ENCODE measurements at places on chromosomes 2 and 18. TPM values are rescaled to one million over a fixed set of nuclear protein-coding genes. Genes with fewer than 3 reads are reported as not detected.

UPP2 gene
- total RNA-seq, result not detected

ASXL3 gene
- 0.05 TPM for total RNA-seq

CHST9 gene
- total RNA-seq, result 4.5 TPM

CD8A gene
- not detected for total RNA-seq

SERPINB13 gene
- not detected for total RNA-seq

PRSS56 gene
- not detected for total RNA-seq

MAP3K19 gene
- total RNA-seq, result not detected

CCDC85A gene
- 0.15 TPM for total RNA-seq

ACMSD gene
- total RNA-seq, result 3.3 TPM

TNFAIP6 gene
- 9.4 TPM for total RNA-seq

EFR3B gene
- 0.35 TPM for total RNA-seq

CFC1 gene
- total RNA-seq, result not detected

RUFY4 gene
- not detected for total RNA-seq

MOGAT1 gene
- total RNA-seq, result not detected

DNA sequence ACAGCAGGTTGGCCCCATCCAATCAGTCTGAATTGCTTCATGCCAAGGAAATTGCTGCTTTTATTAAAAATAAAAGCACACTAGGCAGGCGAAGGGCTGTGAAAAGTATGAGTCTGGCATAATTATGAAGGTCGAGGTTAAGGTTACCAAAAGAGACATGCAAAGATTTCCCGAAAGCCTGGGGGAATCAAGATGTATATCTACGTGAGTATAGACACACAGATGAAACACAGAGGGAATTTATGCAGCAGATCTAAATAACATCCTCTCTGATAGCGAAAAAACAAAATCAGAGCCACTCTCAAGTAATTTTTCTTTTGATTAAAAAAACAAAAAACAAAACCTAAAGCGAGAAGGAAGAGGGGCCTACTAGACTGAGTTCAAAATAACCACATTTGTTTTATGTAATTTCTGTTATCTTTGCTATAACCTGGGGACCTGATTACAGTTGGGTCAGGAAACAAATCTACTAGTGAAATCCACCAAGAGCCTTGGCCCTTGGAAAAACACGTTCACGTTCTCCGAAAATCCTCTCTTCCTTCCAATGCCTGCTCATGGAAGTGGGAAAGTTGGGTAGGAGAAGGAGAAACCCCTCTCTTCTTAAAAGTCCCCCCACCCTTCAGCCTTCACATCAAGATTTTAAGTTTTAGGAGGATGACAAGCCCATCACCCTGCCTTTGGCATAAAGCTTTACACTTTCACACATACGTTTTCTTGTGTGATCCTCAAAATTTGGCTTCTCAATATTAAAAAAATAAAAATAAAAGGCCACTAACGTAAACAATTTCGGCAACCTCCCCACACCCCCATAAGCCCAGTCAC, 1.4 kb downstream of the AAK1 start:
- DNase-seq, result no peak

DNA sequence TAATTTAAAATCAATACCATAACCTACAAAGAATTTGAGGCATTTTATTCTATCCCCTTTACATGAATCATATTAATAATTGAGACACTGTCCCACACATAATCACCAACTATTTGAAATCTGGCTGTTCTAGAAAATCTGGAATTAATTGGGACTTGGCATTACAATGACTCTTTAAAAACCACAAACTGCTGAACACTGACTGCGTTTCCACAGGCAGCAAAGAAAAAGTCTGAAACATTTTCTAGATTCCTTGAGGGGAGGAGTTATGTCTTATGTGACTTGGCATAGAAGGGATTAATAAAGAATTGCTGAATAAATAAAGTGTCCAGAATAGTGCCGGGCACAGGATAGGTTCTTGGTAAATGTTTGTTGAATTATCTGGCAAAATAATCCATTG, 61.4 kb downstream of the GPR39 start:
- peak; percentile 13 for DNase-seq

DNA sequence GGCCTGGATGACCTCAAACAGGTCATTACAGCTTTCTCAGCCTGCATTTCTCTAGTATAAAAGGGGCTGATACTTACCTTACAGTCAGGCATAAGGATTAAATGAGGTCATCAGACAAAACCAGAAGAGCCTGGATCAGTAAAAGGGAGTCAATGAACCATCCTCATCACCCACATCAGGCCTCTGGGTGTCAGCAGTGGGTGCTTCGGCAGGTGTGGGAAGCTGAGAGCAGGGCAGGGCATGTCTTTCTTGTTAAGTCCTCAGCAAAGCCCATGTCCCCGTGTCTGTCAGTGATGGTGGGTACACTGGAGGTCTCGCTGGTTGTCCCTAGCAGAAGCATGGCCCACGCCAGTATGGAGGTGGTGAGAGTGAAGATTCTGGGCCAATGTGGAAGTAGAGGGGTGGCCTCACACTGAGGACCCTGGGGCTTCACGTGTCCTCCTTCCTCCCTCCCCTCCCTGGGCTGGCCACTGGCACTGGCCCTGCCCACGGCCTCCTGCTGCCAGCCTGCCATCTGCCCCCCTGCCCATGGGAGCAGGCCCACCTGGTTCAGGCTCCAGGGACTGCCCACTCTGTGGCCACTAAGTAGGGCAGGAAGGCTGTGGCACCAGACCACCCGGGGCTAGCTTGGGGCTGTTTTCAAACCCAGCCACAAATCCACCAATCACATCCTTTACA, 4.4 kb downstream of the ADRA2B start:
- DNase-seq, result no peak

DNA sequence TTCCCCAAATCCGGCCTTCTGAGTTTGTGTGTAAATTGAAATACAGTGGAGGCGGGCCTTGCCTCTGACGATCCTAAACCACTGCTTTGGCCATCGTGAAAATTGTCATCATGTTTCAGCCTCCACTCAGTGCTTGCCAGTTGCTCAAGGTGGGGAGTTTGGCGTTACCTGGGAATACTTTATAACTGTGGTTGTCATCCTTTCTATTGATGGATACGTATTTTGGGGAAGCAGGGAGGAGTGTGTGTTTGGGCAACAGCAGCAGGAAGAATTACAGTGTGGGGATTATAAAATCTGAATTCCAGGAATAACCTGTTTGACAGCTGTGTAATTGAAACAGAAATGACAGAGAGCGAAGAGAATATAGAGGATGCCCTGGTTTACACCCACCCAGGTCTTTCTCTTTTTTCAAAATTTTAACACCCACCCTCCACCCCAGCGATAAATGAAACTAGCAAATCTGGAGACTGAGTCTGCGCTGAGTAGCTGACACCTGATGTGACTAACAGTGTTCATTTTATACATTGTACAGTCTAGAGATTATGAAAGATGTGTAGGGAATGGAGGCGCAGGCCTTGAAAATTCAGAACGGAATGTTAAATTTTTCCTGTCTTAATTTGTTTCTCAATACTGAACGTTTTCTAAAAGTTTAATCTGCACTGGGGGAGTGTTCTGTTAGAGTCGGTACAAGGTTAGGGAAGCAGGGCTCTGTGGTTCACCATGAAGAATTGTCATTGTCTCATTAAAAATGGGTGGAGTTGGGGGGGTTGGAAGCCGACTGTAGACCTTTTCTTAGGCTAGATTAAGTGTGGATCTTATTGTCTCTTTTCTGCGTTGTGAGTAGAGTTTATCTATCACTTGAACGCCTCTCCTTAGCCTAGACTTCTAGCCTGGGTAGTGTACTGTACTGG, 1.6 kb downstream of the MAP4K4 start:
- DNase-seq, result no peak

DNA sequence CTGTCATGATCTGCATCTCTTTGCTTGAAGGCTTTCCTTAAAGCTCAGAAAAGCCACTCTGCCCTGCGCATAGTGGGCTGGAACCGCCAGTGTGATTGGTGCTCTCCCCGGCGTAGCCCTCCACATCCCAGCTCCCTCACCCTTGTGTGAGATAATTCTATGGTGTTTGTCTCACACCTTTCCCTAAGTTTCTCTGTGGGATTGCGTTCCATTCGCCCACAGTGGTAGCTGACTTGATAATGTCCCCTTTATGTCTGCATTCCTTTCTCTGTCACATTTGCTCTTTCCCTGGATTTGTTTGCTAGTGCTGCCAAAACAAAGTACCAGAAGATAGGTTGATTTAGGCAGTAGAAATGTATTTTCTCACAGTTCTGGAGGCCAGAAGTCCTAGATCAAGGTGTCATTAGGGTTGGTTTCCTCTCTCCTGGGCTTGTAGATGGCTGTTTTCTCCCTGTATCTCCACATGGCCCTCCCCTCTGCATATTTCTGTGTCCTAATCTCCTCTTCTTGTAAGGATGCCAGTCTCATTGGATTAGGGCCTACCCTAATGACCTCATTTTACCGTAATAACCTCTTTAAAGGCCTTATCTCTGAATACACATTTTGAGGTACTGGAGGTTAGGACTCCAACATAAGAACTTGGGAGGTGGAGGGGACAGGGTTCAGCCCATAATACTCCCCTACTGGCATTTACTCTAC, 7.4 kb upstream of the TMEM87B start:
- no peak for DNase-seq

- no peak for DNase-seq
Observed at GRCh38 chr2:78890935-78891334, 134.6 kb upstream of the REG3G start.

- DNase-seq, result no peak
Observed at GRCh38 chr2:152028182-152028862, 70.5 kb downstream of the CACNB4 start.

DNA sequence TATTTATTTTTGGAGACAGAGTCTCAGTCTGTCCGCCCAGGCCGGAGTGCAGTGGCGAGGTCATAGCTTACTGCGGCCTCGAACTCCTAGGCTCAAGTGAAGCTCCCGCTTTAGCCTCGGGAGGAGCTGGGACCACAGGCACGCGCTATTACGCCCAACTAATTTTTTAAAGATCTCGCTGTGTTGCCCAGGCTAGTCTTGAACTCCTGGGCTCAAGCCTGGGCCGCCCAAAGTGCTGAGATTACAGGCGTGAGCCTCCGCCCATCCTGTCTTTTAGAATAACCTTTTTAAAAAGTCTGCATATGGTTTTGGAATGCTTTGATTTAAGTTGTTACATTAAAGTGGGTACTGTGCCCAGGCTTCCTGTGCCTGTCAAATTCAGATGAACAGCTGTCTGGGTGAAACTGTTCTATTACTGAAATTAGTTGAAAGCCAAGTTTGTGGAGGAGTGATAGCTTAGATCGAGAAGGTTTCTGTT, 944 bp downstream of the RAB3GAP1 start:
- DNase-seq, result no peak

GRCh38 chr18:21452276-21452780, 148.2 kb downstream of the ESCO1 start:
- no peak for DNase-seq

DNA sequence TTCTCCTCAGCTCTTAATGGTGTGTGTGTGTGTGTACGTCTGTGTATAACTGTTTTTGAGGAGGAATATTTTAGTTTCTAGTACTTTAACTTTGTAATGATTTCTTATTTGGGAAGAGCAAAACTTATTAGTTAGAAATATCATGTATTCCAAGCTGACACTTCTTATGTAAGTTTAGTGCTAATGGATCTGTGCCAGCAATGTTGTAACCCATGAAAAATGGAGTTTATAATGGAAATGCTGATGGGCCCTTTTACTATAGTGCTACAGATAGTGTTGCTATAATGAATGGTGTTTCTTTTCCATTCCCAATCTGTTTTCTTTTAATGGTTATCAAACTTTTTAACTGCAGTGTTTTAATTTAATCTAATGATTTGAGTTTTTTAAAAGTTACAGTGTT, 49.8 kb upstream of the OTX1 start:
- DNase-seq, result no peak

- peak; percentile 41 for DNase-seq
Observed at GRCh38 chr2:190864375-190864774, 16.2 kb upstream of the GLS start.

DNA sequence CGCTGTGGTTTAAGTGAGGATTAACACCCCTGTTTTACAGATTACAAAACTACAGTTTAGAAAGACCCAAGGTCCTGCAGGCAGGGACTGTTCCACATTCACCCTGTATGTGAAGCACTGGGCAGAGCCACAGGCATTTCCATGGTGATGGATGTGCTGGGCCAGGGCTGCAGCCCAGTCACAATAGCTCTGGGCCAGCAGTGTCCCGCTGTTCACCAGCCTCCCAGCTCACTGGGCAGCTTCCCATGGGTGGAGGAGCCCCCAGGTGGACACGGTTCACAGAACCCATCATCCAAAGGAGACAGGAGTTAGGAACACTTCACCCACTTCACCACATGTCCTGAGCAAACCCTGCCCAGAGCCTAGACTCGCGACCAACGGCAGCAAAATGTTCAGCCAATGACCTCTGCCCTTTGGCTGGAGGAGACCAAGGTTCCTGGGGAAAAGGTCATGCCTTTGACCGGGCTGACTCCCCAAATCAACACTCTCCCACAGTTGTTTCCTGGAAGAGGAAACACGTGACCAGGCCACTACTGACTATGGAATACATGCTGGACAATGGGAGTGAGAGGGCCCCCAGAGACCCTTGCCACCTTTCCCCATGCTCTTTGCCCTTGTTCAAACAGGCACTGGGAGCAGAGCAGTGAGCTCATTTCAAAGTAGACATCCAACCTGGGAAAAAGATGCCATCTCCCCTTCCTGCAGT, 28.0 kb upstream of the SLC35F6 start:
- no peak for DNase-seq

- peak; percentile 10 for DNase-seq
Observed at GRCh38 chr18:5073026-5073944, 123.8 kb downstream of the AKAIN1 start.

GRCh38 chr18:52339891-52340371, at the start of gene DCC:
DCC (plus strand) TSS chr18:52340197; CDS start chr18:52340788, 591 bp downstream.
- DNase-seq, result peak; percentile 29

GRCh38 chr18:36086186-36086585, 18.8 kb upstream of the RPRD1A start:
- DNase-seq, result peak; percentile 31

DNA sequence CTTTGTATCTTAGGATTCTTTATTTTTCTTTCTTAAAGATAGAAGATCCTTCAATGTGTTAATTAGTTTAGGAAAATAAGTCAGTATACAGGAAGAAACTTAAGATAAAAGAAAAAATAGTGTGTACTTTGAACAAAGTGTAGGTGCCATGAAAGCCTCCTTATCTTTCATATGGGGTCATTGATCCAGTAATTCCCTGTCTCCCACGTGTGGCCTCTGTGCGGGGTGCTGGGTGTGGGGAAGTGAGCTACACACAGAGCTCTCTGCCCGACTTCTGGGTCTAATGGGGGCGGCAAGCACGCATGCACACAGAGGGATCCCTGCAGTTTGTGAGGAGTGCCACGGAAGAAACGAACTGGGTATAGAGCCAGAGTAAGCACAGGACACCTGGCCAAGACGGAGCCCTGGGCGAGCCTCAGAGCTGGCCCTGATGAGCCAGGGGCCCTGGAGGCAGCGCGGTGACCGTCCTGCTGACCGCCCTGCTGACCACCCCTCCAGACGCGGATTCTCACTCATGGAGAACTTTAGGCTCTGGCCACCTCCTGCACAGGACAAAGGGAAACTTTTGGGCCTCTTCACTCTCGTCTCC, 253.5 kb downstream of the ACKR3 start:
- DNase-seq, result no peak

DNA sequence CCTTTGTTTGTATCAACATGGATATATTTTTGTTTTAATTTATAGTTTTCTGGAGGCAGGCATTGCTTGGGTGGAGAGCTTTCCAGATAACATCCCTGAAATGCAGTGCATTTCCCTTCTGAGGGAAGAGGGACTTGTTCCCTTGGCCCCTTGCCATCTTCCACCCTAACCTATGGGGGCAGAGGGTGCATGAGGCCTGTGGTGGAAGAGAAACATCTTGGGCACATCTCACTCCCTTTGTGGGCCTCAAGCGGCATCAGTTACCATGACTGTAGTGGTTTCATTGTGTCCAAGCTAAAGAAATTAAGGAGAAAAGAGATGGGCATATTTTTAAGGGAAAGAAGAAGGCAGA, 5.3 kb upstream of the RPL37A start:
- DNase-seq, result no peak

Measured in renal cortical epithelial cell (primary cell).